Natural killer cell treated with Interleukin-12 subunit alpha and Interleukin-12 subunit beta and Interleukin-15 and Interleukin-18, amount 100 ng/mL, for 72 hours (primary cell): ENCODE measurements at places on chromosomes 4 and X. TPM values are rescaled to one million over a fixed set of nuclear protein-coding genes. Genes with fewer than 3 reads are reported as not detected.

GRCh38 chrX:125681058-125681457 lies 361.4 kb downstream of the TEX13C start:
- H3K27ac ChIP-seq = no peak overlapping the region
- H3K4me3 ChIP-seq = no peak overlapping the region
- H3K36me3 ChIP-seq = no peaks in the 10 kb centered on the region
- no peaks in the 10 kb centered on the region for H3K27me3 ChIP-seq
- no peak for DNase-seq
- no peaks in the 10 kb centered on the region for H3K4me1 ChIP-seq

DNA sequence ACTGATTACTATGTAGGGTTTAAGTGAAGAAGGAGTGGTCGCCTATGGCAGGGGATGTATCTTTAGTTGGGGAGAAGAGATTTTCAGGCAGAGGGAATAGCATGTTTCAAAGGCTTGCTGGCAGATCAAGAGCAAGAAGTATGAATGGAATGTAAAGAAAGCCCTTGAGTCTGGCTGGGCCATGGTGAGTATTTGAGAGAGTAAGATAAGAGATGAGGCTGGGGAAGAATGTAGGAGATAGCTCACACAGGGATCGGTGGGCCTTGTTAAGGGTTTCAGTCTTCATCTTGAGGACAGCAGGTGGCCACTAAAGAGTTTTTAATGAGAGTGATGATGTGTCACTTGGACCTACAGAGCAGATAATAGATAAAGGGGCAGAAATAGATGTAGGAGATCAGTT lies 319.1 kb upstream of the RPS6KA3 start:
- peaks cover 2% of the 10 kb centered on the region for H3K27me3 ChIP-seq
- no peak overlapping the region for H3K4me3 ChIP-seq
- H3K27ac ChIP-seq = no peak overlapping the region
- no peaks in the 10 kb centered on the region for H3K4me1 ChIP-seq
- no peaks in the 10 kb centered on the region for H3K36me3 ChIP-seq

DNA sequence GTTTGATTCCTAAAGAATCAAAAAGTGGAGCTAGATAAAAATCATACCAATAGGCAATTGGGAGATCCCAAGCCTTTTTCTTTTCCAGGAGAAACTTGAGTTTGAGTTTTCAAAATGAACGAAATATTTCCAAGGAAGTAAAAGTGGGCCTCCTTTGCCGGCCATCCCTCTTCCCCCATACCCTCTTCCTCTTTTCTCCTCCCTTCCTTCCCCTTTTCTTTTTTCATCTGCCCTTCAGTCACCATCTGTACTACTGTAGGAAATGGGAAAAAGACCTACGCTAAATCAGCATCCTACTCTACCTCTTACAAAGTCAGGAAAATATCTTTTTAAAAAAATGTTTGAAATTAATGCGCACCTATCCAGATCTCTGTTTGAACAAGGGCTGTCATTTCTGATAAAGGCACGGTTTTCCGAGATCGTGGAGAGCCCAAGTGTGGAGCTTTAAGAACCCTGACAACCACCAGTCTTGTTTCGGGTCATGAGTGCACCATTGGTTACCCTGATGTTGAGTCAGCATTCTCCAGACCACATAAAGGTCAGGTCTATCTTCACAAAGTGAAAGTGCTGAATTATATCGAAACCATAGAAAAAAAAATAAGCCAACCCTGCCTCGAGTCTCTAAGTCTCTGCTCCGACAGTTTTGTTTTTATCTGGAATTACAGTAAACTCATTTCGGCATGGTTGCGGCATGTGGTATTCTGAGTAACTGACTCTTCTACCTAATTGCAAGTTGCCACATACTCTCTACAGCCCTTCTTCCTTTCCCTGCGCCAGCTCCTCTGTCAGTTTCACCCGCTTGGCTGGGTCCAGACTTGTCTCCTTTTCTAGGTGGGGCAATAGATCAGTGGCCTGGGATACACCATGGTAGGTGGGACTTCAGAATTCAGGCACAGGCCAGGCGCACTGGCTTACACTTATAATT lies 140.2 kb upstream of the KLF3 start:
- DNase-seq = peak; percentile 78
- H3K4me3 ChIP-seq = peak overlapping the region; percentile 82
- peak overlapping the region; percentile 96 for H3K27ac ChIP-seq
- H3K27me3 ChIP-seq = no peaks in the 10 kb centered on the region
- peaks cover 9% of the 10 kb centered on the region for H3K36me3 ChIP-seq

DNA sequence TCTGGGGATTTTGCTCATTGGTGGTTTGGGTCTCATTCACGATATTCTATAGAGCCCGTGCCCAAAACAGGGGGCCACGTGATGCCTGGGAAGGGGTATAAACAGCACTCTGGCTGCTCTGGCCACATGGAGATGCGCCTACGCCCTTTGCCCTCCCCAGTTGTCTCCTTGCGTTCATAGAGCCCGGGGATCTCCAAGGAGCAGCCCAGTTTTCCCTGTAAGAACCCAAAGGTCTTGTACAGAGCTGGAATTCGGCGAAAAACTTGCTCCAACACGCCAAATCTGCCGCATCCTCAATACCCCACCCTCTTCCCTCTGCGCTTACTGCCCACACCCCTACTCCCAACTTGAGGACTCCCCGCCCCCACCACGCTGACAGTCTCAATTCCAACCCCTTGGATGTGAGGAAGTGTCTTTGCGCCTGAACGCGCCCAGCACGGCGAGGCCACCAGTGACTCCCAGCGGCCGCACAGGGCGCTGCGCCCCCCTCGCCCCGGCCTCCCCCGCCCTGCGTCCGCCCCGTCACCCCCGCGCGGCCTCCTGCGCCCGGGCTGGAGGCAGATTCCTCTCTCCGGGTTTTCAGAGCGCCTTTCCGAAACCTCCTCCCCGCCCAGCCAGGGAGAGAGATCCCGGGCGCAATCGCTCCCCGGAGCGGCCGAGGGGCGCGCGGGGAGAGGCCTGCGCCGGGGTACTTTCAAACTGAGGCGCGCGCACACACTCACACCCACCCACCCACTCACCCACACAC lies at the start of gene NHS:
TSS of gene NHS (plus strand) at position 582 of the 748 bp plus-strand sequence. CDS start 558 bp downstream, outside the sequence.
- no peak within 1 kb of the TSS for H3K27ac ChIP-seq
- no peak within 1 kb of the TSS for H3K4me3 ChIP-seq
- H3K36me3 ChIP-seq = no peaks in the 10 kb centered on the region
- no peaks in the 10 kb centered on the region for H3K4me1 ChIP-seq

GRCh38 chrX:50117476-50117875 lies 83.3 kb downstream of the AKAP4 start:
- H3K4me3 ChIP-seq = no peak overlapping the region
- peaks cover 6% of the 10 kb centered on the region for H3K27me3 ChIP-seq
- H3K27ac ChIP-seq = no peak overlapping the region
- no peak for DNase-seq

Gene EVC2
- 0.12 TPM for total RNA-seq

DNA sequence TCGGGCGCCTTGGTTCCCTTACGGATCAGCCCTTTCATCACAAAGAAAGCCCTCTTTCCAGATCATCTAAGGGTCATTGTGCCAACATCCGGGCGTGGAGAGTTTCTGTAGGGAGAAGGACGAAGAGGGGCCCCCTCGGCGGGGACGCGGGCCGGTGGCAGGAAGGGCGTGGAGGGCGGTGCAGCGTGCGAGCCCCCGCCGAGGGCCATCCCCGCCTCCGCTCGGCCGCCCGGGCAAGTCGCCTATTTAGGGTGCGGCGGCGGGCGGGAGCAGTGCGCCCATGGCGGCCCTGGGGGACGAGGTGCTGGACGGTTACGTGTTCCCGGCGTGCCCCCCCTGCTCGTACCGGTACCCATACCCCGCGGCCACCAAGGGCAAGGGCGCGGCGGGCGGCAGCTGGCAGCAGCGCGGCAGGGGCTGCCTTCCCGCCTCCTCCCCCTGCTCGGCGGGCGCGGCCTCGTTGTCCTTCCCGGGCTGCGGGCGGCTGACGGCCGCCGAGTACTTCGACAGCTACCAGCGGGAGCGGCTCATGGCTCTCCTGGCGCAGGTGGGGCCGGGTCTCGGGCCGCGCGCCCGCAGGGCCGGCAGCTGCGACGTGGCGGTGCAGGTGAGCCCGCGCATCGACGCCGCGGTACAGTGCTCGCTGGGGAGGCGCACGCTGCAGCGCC lies at the start of gene ZAR1:
TSS of gene ZAR1 (plus strand) at position 241 of the 668 bp plus-strand sequence. CDS start at position 281, 40 bp downstream.
- peaks cover 38% of the 10 kb centered on the region for H3K27me3 ChIP-seq
- no peaks in the 10 kb centered on the region for H3K36me3 ChIP-seq
- no peak for DNase-seq
- H3K27ac ChIP-seq = no peak within 1 kb of the TSS
- no peaks in the 10 kb centered on the region for H3K4me1 ChIP-seq

DNA sequence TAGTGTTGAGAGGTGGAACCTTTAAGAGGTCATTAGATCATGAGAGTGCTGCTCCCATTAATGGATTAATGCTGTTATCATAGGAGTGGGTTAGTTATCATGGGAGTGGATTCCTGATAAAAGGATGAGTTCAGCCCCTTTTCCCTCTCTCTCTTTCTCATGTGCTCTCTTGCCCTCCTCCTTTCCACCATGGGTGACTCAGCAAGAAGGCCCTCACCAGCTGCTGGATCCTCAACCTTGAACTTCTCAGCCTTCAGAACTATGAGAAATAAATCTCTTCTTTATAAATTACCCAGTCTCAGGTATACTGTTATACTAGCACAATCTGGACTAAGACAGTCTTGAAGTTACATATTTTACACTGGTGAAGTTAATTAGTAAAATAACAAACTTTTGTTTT lies 10.0 kb upstream of the CDKL5 start:
- no peaks in the 10 kb centered on the region for H3K4me1 ChIP-seq
- no peak overlapping the region for H3K4me3 ChIP-seq
- H3K27ac ChIP-seq = no peak overlapping the region

- H3K4me1 ChIP-seq = no peaks in the 10 kb centered on the region
- DNase-seq = no peak
- H3K36me3 ChIP-seq = no peaks in the 10 kb centered on the region
- peaks cover 10% of the 10 kb centered on the region for H3K27me3 ChIP-seq
Measured at GRCh38 chrX:124679199-124679598, 332.8 kb downstream of the SH2D1A start.
